ENCODE measurements at places on chromosomes 13 and 19. TPM values are rescaled to one million over a fixed set of nuclear protein-coding genes. Genes with fewer than 3 reads are reported as not detected.

Gene PRTN3
- not detected for total RNA-seq

Gene PSG7
- not detected for total RNA-seq

Gene ERCC5
- total RNA-seq = 88.8 TPM

Gene GSX1
- total RNA-seq = not detected

Gene CIRBP
- 431 TPM for total RNA-seq

Gene LRRC8E
- total RNA-seq = 0.15 TPM

Gene ZNF320
- total RNA-seq = 67.6 TPM

Gene SLAIN1
- total RNA-seq = 14.3 TPM

Gene ZSCAN18
- total RNA-seq = 130 TPM

Gene FREM2
- under 0.01 TPM for total RNA-seq

Gene ZNF626
- 10.3 TPM for total RNA-seq

Gene SLC10A2
- not detected for total RNA-seq

Gene IFNL2
- not detected for total RNA-seq

Gene PAF1
- 28.3 TPM for total RNA-seq

Measured in uterus (tissue), 4 donors.